ENCODE measurements at places on chromosomes 1 and 21.

DNA sequence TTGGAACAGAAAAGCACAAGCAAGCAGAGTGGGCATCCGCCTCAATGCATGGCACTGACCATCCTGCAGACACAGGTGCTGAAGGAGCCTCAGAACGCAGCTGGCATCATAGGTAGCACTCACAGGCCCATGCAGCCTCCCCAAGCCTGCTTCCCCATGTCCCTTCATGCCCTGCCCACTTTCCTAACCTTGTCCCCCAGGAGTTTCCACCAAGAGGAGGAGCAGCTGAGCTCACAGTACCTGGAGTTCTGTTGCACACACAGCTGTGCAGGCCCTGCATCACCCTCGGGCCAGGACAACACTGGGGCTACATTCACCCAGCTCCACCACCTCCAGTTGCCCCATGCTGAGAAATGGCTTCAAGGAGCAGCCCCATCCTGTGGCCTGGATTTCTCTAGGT, 83.4 kb downstream of the SETD4 start:
- DNase-seq: no peak

- no peak for DNase-seq
Measured at GRCh38 chr1:16387201-16388188, 20.5 kb downstream of the SZRD1 start.

GRCh38 chr1:224730965-224731364, 114.8 kb downstream of the CNIH3 start:
- DNase-seq: no peak

- no peak for DNase-seq
Measured at GRCh38 chr1:156002188-156002911, 18.4 kb downstream of the SSR2 start.

DNA sequence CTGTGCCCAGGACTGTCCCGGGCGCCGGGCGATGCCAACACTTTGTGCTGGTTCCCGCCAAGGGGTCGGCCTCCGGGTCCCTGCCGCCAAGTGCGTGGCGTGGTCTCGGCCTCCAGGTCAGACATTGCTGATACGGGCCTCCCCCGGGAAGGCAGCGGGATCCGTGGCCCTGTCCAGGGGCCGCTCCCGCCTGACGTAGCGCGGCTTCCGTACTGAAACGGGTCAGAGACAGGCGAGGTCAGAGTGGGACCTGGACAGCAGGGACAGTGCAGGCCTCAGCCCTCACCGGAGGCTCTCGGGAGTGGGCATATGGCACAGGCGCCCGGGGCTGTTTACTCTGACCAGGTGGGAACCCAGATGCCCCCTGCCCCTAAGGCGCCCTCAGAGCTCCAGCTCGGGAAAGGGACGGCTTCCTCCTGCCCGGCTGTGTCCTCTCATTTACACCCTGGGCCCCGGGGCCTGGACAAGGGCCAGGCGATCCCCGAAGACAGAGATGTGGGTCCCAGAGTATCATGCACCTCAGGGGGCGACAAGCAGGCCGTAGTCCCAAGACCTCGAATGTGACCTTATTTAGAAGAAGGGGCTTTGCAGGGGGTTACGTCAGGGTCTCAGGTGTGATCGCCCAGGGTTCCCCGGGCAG, 8.8 kb upstream of the RNF223 start:
- DNase-seq: no peak

- no peak for DNase-seq
Measured at GRCh38 chr1:32681509-32681908, 21.1 kb downstream of the SYNC start.

DNA sequence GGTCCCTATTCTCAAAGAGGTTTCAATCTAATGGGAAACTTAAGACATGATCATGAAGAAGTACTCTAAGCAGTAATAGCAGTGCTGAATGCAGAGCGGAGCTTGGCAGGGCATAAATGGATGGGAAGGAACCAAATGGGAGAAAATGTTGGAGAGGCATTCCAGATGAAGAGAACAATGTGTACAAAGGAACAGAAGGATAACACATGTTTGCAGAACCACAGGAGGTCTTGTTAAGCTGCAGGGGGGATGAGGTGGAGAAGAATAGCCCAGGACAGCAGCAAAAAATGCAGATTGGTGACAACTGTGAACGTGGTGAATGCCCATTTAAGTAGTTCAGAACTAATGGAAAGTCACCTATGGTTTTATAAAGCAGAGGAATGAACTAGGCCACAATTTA, 99.1 kb downstream of the ASTN1 start:
- DNase-seq: no peak

DNA sequence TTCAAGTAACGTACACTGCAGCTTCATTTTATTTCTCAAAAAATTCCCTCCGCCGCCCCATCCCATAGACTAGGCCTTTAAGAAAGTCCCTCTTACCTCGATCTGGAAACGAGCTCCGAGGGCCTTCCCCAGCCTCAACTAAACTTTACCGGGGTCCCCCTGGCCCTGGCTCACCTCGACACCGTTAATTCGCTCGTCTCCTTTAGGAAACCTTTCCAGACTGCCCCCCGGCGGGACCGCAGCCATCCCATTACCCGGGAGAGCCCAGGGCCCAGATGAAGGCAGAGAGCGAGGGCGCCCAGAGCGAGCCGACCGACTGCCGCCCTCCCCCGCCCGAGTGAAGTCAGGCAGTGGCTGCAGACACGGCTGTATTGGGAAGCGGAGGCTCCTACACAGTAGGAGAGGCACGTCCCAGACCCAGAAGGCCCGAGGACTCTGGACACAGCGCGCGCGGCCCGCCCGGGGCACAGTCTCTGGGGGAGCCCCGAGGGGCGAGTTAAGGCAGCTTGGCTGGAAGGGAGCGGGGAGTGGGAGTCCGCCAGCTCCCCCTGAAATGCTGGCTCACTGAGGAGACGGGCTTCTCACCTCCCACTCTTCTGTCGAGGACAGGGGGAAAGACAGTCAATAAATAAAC, 14.6 kb downstream of the SEMA6C start:
- no peak for DNase-seq

DNA sequence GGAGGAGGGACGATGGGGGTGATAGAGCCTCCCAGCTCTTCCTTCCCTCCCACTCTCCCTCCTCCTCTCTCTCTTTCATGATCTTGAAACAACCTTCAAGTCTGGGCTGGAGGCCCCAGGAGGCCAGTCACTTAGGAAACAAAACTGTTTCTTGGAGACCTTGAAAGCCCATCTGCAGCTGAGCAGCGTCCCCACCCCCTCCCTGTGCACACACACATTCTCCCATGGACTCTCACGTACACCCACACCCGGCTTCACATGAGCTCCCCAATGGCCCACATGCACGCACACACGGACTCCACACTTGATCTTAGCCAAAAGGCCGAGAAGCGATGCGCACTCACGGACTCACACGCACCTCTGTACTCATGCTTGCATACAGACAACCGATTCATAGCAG, 3.2 kb upstream of the ATP1A2 start:
- DNase-seq: no peak

DNA sequence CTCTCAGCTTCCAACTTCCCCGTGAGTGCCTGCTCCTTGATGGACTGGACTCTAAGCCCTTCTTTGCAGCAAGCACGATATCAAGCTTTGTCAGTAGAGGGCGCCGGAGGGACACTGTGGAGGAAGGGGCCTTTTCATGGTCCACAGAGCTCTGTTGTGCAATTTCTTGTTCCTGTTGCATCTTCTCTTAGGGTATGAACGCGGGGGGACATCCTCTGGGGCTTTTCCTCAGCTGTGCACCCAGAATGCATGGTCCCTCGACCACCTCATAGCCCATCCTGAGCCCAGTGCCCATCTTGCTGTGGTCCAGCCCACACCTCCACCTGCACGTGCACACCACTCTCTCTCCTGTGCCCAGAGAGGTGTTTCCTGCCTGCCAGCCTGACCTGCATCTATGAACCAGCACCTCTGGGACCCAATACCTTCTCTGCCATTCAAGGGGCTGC, 556.8 kb downstream of the PTPRU start:
- DNase-seq: peak; percentile 7

GRCh38 chr21:41817877-41818855, 51.3 kb upstream of the RIPK4 start:
- no peak for DNase-seq

DNA sequence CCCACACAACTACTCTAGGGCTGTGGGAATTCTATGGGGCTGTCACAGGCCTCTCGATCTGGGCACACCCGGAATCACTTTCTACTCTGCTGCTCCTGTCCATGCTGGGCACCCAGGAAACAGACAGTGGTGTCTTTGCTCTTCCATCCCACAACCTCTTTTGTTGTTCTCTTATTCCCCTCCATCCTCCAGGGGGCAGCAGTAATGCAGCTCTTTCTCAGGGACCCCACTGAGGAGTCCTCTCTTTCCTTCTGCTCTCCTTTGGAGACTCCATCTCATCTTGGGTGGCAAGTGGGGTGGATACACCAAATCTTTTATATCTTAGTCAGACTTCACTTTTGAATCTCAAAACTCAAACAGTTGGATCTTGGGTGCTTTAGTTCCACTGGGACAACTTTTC, 206.3 kb downstream of the HS2ST1 start:
- DNase-seq: no peak

DNA sequence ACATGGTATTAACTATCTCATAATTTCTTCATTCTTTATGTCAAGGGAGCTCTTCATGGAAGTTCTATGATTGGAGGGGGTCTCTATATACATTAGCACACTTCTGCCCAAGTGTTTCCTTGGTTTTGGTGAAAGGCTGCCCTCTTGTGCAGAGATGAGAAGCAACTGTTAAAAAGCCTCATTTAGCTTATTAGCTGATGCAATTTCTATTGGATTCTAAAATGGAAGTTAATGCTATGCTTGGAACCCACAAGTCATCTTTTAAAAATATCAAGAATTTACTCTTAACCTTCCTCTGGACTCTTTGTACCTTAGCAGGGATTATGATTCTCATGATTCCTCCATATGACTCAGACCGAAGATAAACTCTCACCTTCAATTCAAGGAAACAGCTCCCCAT, 328.9 kb downstream of the PTBP2 start:
- DNase-seq: no peak

- DNase-seq: no peak
Measured at GRCh38 chr1:145747398-145748247, 28.3 kb downstream of the CD160 start.

- DNase-seq: no peak
Measured at GRCh38 chr1:7916501-7916830, 24.2 kb downstream of the TNFRSF9 start.

GRCh38 chr1:178349801-178350200, 147.0 kb downstream of the CLEC20A start:
- DNase-seq: no peak

DNA sequence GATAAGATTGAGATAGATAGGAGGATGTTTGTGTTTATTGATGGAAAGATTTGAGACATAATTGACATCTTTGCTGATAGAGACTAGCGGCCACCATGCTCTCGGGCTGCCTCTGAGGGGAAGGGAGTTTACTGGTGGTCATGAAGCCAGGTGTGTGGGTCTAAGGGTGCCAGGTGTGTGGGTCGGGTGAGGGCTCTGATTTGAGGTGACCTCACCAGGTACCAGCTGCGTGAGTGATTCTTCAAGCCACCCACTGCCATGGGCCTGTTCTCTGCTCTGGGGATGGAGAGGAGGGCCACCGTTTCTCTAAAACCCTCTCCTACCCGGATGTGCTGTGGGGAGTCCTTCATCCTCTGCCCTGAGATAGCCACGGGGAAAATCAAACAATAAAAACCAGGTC, 3.2 kb downstream of the UBASH3A start:
- no peak for DNase-seq

DNA sequence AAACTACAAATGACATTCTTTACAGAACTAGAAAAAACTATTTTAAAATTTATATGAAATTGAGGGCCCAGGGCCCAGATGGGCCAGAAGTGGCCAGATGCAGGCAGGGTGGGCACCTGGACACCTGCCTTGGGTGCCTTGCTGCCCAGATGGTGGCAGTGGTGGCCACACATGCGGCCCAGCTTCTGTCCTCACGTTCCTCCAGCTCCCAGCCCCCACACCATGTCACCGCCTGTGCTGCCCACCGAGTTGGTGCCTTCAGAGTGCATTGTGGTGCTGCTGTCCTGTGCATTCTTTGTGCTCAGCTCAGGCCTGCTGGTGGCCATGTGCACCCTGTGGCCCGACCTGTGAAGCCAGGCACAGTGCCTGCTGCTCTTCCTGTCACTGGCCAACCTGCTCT, 216.8 kb upstream of the CXADR start:
- no peak for DNase-seq

GRCh38 chr1:220217383-220217988, 54.8 kb downstream of the RAB3GAP2 start:
- no peak for DNase-seq

DNA sequence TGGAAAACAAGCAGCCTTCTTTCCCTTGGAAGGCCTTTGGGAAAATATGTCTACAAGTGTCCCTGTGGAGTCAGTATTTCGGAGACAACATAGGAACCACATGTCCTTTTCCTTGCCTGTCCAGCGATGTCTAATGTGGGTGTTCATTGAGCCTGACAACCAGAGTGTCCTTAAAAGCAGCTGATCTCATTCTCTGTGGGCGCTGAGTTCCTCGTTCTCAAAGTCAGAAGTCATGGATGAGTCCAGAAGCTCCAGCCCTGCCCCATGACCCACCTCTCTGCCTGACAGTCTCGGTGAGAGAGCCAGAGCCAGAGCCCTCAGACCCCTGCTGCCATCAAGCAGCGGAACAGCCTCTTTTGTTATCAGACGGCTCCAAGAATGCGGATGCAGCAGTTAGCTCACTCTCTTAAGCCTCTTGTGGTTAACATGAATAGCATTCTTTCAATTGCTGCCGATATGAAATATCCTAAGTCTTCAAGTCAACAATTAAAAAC, 329.2 kb downstream of the TGFB2 start:
- no peak for DNase-seq

- DNase-seq: no peak
Measured at GRCh38 chr1:168696125-168696760, 32.8 kb downstream of the DPT start.

- DNase-seq: no peak
Measured at GRCh38 chr1:201795066-201795465, 33.9 kb upstream of the IPO9 start.

DNA sequence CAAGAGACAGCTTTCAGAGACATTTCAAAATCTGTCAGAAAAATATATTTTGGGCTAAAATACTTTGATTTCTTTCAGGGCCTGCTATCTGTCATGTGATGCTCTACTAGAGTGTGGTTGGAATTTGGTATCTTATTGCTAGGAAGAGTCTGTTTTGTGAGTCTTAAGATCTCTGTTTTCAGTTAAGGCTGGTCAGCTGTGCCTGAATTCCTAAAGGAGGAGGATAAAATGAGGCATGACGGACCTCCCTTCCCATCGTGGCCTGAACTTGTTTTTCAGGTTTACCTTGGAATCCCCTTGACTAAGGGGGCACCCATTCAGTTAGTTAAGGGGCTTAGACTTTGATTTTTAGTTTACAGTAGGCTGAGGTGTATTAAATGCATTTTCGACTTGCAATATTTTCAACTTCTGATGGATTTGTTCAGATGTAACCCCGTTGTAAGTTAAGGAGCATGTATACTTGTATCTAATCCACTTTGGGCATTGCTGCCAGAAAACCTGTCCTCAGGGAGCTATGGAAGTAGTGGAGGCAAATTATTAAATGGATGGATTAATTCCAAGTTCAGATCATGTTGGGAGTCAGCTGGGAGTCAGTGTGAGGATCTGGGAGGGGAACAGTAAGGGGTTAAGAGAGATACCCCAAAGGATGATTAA, 18.3 kb downstream of the CAPN2 start:
- no peak for DNase-seq

Data from stimulated activated CD8-positive, alpha-beta memory T cell treated with anti-CD3 and anti-CD28 coated beads, Interleukin-7, amount 100 ng/mL, for 1 hour (primary cell).